Anterior cingulate cortex (tissue), 58 donors: ENCODE measurements at places on chromosomes 11 and 22.
A peak's percentile ranks its signal among the peaks of the same experiment; 100 is the strongest.

DNA sequence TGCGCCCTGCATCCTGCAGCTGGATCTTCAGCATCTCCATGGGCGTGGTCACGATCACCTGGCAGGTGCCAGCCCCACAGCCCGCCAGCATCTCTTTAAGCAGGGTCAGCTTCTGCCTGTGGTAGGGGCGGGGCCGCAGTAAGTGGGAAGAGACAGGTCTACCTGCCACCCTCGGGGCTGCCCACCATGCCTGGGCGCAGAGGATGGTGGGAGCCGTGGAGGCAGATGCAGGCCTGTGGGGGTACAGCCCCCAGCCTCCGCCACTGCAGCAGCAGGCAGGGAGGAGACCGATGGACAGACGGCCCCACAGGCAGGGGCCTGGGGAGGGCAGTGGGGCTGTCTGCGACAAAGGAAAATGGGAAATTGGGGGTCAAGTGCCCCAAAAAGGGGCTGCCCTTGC lies 3.0 kb upstream of the CEND1 start:
- DNase-seq: no peak

DNA sequence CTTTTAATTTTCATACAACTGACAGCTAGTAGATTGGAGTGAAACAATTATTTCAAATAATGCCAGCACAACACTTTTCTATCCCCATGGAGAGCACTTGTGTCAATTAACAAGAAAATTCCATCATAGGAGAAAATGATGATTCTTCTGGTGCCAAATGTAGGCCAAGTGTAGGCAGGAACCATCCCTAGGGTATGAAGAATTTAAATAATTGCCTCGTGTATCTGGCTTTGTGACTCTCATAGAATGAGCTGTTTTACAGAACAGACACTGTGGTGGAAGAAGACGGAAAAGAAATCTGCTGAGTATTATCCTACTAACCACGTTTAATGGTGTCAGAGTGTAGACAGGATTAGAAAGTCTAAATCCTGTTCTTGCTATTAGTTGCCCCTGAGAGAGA lies 1542.2 kb downstream of the LRRC4C start:
- no peak for DNase-seq

DNA sequence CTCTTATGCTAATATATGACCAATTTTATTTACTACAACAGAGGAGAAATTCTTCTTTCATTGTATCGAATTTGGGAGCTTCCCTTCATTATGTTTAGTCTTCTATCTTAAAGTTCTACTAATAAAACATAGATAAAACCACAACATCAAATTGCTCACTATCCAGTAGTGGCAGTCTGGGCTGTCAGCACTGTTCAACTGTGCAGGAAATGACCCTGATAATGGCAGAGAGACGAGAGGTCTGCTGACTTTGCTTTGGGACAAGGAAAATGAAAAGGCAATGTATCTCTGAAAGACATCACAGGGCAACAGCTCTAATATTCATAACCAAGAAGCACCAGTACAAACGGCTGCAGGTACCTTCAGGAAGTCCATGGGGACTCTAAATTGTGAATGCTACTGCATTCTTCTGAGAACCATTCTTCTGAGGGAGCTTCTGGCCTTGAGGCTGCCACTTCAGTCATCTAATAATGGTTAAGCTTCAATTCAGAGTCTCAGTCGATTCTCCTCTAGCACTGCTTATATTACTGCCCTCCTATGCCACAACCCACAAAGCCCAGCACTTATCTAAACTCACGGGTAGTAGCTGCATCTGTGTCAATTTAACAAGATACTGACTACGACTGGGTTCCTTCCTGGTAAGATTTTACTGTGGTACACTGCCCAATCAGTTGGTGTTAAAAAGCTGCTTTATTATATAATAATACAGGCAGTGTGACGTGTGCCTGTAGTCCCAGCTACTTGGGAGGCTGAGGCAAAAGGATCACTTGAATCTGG lies 44.2 kb downstream of the CKAP5 start:
- no peak for DNase-seq

- peak; percentile 41 for DNase-seq
These were observed 218.8 kb downstream of the HIPK3 start for GRCh38 chr11:33475993-33476392.
